ENCODE measurements at places on chromosomes 7 and 10.

- no peak for DNase-seq
Observed at GRCh38 chr7:70210200-70210935, 612.1 kb downstream of the AUTS2 start.

DNA sequence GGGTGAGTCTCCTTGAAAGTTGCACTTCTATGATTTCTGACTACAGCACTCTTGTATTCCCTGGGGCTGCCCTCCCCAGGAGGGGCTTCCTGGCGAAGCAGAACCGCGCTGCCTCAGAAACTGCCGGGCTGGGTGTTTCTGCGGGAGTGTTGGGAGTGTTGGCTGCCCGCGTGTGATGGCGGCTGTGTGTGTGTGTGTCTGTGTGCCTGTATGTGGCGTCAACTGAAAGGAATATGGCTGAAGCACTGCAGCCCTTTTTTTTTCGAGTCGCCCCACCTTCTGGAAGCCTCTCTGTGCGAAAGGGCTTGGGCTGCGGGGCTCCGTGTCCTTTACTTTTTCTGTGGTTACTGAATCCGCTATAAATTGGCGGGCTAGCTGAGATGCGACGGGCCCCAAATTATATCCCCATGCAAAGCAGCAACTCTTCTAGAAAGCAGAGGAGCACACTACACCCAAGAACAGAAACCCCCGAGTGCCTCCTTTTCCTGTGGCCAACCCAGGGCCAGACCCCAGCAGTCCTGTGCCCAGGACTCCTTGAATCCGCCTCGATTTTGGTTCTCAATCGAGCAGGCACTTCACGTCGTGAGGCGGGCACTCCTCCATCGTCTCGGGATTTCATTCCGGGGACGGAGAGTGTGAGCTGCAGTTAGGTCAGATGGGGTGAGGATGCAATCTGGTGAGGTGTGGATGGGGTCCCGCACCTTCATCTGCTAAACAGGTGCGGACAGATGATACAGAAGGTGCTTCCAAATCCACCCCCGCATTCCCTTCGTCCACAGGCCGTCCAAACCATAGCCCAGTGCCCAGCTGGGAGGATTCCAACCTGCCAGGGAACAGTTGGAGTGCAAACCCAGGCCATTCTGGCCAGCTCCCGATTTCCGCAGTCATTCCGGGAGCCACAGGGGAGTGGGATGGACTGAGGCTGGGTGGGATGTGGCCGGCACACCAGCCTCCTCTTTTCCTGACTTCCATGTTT, 22.5 kb upstream of the ZNF273 start:
- no peak for DNase-seq

- no peak for DNase-seq
Observed at GRCh38 chr7:124029396-124030188, 3.3 kb downstream of the TMEM229A start.

GRCh38 chr10:3040069-3040468, 27.3 kb upstream of the PFKP start:
- no peak for DNase-seq

- DNase-seq = no peak
Observed at GRCh38 chr7:132930881-132931280, 151.0 kb downstream of the CHCHD3 start.

Data from activated effector memory CD4-positive, alpha-beta T cell treated with Interleukin-2 at 50 U/mL for 16 hours (primary cell).